ENCODE measurements at places on chromosomes 5 and 9. TPM values are rescaled to one million over a fixed set of nuclear protein-coding genes. Genes with fewer than 3 reads are reported as not detected.

DNA sequence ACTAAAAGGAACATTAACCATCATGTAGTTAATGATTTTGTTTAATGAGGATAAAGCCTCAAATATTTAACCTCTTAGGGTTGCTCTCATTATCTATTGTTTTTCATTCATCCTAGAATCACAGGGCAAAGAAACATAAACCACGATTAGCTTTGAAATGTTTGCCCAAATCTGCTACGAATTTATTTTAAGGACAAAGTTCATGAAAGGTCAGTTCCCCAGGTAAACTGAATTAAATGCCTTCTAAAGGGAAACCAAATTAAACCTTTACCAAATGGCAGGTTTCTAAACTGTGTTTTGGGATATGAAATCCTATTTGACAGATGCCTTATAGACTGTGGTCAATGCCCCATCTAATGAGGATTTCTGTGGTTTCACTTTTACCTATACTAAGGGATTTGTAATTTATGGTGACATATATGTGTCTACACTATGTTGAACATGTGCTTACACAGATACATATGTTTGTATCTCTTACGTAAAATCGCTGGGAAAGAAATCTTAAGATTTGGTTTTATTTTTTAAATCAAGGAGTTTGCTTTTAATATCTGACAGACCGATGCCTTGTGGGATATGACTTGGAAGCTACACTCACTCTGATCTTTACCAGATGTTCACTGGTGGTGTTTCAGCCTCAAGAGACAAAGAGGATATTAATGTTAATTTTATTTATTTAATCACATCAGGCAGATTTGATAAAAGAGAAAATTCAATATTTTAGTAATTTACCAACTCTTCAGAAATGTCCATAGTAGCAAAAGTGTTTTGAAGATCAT, 188.4 kb downstream of the GLIS3 start:
- no peak for DNase-seq

DNA sequence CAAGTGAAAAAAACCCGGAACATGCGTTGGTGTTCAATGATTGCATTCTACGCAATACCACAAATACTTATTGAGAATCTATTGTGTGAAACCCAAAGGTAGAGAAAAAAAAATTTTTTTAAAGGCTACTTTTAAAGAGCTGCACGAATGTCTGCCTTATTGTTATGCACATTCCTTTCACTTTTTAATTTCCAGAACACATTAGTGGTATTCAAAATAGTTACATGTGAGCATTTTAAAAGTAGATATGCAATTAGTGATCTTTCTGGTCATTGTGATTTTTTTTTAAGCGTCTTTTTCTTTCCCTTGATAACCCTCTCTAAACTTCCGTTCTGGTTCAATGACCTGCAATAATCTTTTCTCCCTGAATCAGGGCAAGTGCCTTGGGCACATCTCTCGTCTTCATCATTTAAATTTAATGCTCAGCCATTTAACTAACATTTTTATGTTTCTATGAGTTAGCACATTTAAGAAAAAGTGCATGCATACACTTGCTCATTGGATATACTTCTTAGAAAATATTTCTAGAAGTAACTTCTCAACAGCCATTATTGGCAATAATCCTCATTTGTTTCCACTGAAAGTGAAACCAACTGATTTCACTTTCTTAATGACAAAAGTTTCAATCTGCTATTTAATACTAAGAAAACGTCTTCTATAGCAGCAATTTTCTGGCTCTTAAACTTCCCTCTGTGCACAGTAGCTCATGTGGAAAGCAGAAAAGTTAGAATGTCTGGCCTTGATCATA, 80.3 kb downstream of the CDH6 start:
- no peak for DNase-seq

DNA sequence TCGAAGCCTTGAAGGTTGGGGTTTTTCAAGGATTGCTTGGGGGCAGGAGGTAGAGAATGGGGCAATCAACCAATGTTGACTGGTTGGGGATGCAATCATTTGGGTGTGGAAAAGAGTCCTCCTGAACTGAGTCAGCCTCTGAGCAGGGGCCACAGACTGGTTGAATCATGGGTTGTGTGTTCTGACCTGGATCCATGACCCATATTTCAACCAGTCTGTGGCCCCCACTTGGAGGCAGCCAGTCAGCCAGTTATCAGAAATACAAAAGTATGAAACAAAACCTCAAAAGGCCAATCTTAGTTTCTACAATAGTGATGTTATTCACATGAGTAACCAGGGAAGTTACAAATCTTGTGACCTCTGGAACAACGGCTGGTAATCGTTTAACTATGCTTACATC, 81.4 kb upstream of the RANBP6 start:
- DNase-seq = no peak

NMUR2 gene
- not detected for total RNA-seq

DNA sequence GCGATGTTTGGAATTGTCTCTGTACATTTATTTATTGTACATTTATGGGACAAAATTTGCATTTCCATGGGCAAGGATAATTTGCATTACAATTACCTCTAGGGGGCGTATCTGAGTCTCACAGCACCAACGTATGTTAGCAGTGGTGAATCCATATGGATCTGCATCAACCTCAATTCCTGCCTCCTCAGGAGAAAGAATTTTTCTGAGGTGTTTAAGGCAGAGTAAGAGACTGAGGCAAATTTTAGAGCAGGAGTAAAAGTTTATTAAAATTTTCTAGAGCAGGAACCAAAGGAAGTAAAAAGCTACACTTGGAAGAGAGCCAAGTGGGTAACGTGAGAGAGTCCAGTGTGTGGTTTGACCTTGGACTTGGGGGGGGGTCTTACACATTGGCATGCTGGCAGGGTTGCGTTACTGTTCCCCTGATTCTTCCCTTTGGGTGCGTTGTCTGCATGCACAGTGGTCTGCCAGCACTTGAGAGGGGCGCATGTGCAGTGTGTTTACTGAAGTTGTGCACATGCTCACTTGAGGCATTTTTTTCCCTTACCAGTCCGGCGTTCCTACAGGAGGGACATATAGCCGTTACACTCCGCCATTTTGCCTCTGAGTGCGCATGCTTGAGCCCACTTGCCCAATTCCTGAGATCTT, 21.0 kb upstream of the RAB14 start:
- DNase-seq = peak; percentile 19

ZNF618 gene
- 15.8 TPM for total RNA-seq

DNA sequence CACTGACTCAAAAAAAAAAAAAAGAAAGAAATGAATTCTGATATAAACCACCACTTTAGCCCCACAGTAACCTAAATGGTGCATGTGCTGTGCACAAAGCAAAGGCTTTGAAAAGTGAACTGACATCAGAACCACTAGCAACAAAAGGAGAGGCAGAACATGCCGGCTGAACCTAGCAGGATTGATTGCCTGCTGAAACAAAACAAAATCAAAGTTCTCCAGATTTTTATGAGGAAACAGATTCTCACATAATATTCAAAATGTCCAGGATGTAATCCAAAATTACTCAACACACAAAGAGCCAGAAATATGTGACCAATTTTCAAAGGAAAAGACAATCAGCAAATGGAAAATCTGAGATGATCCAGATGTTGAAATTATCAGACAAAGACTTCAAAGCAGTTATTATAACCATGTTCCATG, 37.9 kb downstream of the UBTD2 start:
- DNase-seq = no peak

GRCh38 chr9:8186560-8186959, 387.0 kb upstream of the DMAC1 start:
- DNase-seq = no peak

SQSTM1 gene
- total RNA-seq = 758 TPM

PRSS3 gene
- 30.8 TPM for total RNA-seq

DNA sequence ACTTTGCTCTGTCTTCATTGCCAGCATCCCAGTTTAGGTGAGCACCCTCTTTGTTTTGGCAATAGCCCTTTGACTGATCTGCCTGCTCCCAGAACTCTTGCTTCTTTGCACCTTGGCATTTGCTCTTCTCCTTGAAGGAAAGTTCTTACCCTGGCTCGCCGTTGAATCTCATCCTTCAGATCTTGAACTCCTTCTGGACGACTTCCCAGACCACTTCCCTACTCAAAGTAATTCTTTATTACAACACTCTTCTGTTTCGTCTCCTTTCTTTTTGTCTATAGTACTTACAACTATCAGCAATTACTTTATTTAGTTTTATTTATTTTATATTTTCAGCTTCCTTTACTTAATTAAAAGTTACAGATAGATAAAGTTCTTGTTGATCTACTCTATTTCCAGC, 1510.1 kb downstream of the MAT2B start:
- DNase-seq = no peak

DNA sequence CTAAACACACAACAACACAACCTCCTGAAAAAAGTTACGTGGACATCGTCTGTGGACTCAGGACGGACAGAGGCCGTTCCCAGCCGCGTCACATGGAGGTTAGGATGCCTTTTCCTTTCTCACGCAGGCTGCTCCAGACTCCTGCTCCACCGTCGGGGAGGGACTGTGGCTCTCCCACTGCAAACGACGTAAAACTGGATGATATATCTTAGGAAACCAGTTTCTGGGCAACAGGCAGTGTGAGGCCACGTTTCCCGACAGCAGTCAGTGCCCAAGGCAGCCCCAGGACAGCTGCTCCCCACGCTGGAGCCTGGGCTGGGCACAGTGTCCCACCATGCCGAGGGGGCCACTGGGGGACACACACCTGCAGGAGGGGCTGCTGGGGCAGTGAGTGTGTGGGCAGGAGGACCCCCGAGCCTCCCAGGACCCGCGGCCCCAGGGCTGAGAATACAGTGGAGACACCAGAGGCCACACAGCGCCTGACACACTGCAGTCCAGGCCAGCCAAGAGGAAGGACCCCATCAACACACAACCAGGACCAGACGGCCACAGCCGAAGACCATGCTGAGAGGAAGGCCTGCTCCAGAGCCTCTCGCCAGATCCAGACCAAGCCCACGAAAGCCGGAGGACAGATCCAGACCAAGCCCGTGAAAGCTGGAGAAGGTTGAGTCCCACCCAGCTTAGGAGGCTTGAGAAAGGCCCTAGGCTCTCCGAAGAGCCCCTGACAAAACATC, 26.2 kb downstream of the EXD3 start:
- no peak for DNase-seq

- DNase-seq = peak; percentile 68
Measured at GRCh38 chr5:93497096-93497495, 83.9 kb downstream of the NR2F1-AS1 start.

RNF183 gene
- total RNA-seq = not detected

DNA sequence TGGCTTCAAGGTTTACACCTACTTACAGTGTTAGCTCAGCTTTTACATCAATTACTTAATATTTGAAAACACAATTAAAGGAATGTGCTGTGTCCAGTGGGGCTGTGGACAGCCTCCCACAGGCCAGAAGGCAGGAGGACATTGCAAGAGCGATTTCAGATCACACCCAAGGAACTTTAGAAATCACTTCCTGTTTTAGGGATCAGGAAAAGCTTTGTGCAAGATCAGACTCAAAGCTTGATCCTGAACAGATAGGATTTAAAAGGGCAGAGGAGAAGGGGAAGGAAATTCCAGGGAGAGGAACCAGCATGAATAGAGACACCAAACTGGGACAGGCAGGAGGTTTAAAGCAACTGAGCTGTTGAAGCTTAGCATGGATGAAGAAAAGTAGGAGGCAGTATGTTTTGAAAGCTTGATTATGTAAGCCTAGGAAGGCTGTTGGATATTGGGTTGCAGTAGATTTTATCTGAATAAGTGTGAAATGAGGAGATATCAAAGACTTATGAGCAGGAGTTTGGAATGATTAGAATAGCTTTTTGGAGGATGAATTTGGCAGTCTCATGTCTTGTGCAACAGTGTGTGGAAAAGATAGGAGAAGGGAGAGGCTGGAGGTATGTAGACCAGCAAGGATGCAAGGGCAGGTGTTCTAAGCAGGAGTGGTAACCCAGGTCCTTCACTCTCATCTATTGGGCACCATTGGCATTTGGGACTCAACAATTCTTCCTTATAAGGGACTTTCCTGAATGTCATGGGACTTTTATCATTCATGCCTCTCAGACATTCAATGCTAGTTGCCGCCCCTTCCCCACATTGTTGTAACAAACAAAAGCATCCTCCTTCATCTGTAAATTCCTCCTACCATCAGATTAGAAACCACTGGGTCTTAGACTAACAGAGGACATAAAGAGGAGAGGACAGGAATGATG, 123.5 kb downstream of the TARS1 start:
- no peak for DNase-seq

GRCh38 chr9:72415163-72415562, 50.2 kb upstream of the ZFAND5 start:
- no peak for DNase-seq

DNA sequence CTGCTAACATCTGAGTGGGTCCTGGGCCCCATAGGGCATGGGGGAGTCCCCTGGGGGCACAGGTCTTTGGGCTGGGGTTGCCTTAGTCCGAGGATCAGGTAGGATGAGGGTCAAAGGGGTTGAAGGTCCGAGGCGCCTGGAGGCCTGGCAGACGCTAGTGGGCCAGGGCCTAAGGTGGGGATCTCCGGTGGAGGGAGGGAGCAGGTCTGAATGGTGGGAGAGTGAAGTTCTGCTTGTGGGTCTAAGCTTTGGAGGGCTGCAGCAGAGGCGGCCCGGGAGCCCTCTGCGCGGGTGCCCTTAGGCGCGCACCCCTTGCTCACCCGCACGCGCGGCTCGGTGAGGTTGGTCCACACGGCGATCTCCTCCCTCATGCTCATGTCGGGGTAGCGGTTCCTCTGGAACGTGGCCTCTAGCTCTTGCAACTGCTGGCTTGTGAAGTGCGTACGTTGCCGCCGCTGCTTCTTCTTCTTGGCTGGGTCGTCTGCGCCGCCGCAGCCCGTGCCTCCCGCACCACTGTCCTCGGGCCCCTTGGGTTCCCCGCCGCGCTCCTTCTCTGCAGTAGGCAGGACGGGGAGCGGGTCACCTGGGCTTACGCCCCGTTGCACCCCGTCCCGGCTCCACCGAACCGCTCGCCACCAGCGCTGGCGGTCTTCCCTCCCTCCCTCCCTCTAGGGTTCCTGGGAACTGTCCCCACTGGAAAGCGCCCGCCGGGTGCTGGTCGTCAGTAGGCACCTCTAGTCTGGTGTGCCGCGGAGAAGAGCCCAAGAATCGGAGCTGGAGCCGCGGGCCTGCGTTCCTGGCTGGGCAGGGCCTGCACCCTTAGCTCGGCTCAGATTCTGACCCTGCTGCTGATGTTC, 2.8 kb downstream of the PITX1 start:
- no peak for DNase-seq

PMPCA gene
- total RNA-seq = 63.0 TPM

- DNase-seq = no peak
Measured at GRCh38 chr5:90294604-90295003, 115.0 kb downstream of the CETN3 start.

MEIKIN gene
- not detected for total RNA-seq

FRMPD1 gene
- not detected for total RNA-seq

SOX30 gene
- not detected for total RNA-seq

Measured in pulmonary artery endothelial cell (primary cell).